Left ventricle myocardium superior (tissue), 1 donor: ENCODE measurements at places on chromosomes 7 and 10. TPM values are rescaled to one million over a fixed set of nuclear protein-coding genes. Genes with fewer than 3 reads are reported as not detected.
A peak's percentile ranks its signal among the peaks of the same experiment; 100 is the strongest.

Gene UNCX
- not detected for total RNA-seq

GRCh38 chr7:100464210-100464660 is at the start of gene SPACDR:
Gene SPACDR (minus strand): TSS chr7:100464260. CDS start chr7:100464025, 235 bp downstream.
- no peak for DNase-seq

DNA sequence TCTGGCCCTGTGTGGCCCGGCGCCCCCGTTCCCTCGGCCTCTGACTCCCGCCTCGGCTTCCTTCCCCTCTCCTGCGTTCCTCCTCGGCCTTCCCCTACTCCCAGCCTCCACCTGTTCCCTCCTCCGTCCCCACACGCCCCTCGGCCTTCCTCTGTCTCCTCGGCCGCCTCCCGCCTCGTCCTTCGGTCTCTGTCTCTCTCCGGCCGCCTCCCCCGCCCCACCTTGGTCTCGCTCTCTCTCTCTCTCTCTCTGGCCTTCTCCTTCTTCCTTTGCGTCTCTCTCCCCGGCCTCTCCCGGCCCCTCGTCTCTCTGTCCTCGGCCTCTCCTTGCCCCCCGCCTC is 588 bp downstream of the GET4 start:
- no peak for DNase-seq

DNA sequence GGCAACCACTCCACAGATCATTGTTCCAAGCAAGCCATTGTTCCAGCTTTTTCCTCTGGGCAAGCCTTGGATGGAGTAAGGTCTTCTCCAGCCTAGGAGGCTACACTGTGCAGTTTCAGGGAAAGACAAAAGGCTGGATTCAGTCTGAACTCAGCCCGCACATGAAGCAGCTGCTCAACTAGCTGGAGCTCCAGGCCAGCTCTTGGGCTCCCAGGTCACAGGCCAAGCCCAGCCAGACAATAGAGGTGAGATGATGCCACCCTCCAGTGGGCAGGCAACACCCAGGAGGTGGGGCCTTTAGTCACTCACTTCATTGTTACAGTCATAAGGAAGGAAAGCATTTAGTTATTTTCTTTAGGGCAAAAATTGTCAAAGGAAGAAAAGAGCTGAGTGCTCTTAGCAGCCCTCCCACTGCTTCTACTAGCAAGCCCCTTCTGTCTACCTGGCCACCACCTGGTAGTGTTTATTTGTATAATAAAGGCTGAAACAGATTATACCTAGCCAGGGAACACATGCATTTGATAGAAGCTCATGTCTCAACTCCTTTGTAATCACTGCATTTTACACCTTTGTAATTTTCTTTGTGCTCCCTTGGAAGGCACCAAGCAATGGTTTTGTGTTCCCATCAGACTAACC is 253.4 kb downstream of the WDR11 start:
- no peak for DNase-seq

DNA sequence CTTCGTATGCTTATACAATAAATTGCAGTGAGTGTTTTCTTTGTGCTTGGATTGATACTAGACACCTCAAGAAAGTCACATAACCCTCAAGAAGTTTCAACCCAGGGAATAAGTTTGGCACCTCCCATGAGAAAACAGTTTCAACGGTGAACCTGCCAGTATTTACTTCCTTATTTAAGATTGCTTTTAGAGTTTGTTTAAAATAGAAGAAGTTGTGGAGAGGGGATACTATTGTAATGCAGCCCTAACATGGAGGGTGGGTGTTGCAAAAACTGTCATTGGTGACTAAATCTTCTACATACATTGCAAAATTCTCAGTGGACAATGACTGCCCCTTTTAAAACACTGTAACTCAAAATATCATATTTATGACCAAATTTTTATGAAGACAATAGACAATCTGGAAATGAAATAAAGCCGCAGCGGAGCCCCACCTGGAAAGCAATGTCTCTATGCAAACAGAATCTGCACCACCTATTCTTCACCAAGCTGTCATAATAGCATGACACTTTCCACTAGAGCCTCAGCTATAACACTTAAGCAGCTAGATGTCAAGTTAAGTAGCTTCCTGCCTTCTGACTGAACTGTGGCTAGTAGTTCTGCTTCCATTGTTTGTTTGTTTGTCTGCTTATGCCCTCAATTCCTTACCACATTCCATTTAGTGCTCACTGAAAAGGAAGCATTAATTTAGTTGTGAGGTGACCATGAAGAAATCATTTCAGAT is 98.2 kb downstream of the MDFIC start:
- DNase-seq: no peak

Gene CACNB2
- total RNA-seq: 55.9 TPM

GRCh38 chr7:17651341-17651740 is 289.0 kb downstream of the SNX13 start:
- no peak for DNase-seq

GRCh38 chr10:47354165-47354564 is 6.0 kb downstream of the RBP3 start:
- no peak for DNase-seq

Gene CYP2C19
- total RNA-seq: not detected

DNA sequence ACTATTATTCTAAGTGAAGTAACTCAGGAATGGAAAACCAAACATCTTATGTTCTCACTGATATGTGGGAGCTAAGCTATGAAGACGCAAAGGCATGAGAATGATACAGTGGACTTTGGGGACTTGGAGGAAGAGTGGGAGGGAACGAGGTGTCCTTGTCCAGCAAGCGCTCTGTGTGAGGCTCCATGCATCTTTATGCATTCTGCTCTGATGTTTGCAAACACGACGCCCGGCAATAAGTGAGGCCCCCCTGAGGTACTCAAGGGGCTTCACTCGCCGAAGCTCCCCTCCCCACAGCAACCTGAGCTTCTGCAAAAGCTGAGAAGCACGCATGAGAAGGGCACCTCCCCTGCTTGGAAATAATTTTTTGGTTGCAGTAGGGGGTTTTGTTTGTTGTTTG is 103.3 kb downstream of the LHPP start:
- DNase-seq: no peak

DNA sequence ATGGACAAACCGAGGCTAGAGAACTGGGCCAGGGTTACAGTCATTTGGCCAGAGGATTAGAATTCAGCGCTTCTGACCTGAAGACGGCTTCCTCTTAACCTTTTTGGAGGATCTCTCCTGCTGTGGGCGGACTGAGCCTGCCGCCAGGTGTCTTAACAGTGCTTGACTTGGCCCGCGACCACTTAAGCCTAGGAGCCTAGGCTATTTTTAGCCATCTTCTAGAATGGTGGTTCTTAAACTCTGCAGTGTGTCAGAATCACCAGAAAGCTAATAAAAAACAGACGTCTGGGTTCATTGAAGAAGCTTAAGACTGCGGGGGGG is 722 bp downstream of the MDH2 start:
- peak; percentile 59 for DNase-seq

Gene AKR1B15
- total RNA-seq: not detected

DNA sequence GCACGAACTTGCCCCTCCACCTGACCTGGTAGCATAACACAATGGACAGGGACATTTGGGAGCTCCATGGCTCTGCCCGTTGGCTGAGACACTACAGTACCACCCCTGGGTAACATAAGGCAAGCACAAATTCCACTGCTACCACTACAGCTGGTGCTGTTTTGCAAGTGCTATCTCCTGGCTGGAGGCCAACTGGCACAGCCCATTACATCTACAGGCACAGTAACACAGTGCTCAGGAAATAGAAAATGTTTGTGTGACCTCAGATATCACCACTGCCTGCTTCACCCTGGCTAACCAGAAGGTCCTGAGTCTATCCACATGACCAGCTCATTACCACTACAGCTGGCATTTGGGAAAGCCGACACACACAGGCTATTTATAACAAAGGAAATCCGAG is 631.1 kb upstream of the MBL2 start:
- peak; percentile 89 for DNase-seq

GRCh38 chr7:156777364-156778069 is 115.5 kb downstream of the LMBR1 start:
- no peak for DNase-seq

- DNase-seq: no peak
Measured at GRCh38 chr10:102537367-102537766, 33.6 kb downstream of the SUFU start.

- no peak for DNase-seq
Measured at GRCh38 chr10:12868229-12868628, 133.3 kb downstream of the CCDC3 start.

DNA sequence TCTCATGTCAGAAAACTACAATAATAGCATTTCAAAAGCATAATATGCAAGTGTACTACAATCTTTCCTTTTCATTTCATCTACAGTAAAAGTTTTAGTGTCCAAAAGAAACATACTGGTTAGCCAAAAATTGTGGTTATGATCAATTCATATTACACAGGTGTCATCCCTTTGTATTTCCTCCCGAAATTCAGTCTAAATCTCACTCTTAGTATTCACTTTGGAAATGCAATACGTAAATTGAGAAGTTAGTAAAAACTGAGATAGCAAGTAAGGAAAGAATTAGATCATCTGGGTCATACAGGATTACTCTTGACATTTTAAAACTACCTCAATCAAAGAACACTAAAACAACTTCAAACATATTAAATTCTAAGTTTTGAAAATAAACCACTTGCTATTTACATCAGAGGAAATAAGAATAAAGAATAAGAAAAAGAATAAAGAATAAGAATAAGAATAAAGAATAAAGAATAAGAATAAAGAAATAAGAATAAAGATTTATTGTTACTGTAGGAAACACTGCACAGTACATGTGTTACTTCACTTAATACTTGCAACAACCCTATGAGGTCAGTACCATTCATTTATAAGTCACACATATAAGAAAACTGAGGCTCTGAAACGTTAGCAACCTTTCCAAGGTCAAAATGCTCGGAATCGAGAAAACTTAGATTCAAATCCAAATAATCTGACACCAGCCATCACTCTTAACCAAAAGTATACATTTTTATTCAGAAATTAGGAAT is 10.5 kb downstream of the SNX13 start:
- no peak for DNase-seq

GRCh38 chr10:128280271-128280670 is 154.0 kb upstream of the MKI67 start:
- DNase-seq: no peak

- DNase-seq: no peak
Measured at GRCh38 chr7:80943342-80943741, 24.5 kb upstream of the SEMA3C start.

GRCh38 chr7:44796034-44796503 is 412 bp upstream of the PPIA start:
- DNase-seq: no peak

Gene C1GALT1
- total RNA-seq: 19.4 TPM

DNA sequence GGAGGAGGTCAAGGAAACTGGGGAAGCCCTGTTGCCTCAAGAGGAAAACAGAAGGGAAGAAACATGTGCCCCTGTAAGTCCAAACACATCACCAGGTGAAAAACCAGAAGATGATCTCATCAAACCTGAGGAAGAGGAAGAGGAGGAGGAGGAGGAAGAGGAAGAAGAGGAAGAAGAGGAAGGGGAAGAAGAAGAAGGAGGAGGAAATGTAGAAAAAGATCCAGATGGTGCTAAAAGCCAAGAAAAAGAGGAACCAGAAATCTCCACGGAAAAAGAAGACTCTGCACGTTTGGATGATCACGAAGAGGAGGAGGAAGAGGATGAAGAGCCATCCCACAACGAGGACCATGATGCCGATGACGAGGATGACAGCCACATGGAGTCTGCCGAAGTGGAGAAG is 82.7 kb upstream of the SAMD8 start:
- DNase-seq: no peak

Gene GDI2
- total RNA-seq: 107 TPM

DNA sequence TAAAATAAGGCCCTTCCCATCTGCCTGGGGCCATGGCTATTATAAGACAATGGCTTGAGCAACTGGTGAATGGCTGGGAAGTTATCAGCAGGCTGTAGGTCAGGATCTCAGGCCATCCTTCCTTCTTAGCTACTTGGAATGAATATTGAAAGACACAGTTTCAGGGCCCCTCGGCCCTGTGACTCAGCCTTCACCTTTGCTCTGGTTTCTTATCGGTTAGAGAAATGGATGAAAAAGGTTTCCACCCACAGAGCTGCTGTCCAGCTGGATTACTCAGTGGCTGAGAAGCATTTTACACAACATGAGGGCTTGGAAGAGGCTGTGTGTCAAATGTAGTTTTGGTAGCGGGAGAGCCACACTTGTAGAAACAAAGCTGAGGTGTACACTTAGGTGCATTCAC is 9.4 kb downstream of the ACSL5 start:
- DNase-seq: no peak

DNA sequence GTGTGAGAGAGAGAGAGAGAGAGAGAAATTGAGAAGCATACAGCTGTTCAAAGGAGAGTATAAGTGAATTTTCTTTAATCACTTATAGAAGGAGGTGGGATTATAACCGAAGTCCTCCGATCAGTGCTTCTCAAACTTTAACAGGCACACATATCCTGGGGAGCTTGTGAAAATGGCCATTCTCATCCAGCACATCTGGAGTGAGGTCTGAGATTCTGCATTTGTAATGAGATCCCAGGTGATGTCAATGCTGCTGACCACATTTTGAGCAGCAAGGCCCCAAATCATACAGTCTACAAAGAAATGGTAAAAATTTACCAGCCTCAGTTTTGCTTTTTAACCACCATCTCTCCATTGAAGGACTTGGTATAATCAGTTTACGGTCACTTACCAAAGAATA is 219.0 kb downstream of the PTEN start:
- DNase-seq: no peak

Gene SGCE
- total RNA-seq: 17.4 TPM

DNA sequence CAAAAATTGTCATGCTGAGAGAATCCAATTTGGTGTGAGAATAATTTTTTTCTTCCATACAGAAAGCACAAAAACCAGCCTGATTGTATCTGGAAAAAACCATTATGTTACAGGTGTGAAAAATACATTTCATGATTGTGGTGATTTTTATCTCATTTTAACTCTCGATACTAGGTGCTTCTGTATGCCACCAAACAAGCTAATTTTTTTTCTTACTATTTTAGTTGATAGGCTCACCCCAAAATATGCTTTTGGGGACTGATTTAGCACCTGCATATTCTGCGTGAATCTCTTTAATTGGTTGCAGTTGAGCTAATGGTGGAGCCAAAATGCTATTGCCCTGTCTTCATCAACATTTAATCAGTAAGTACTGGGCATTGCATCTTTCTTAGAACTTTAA is 1.9 kb downstream of the DMTF1 start:
- DNase-seq: no peak

GRCh38 chr10:969473-970150 is 18.6 kb upstream of the GTPBP4 start:
- no peak for DNase-seq

- DNase-seq: no peak
Measured at GRCh38 chr10:59674215-59674836, 35.3 kb downstream of the SLC16A9 start.

DNA sequence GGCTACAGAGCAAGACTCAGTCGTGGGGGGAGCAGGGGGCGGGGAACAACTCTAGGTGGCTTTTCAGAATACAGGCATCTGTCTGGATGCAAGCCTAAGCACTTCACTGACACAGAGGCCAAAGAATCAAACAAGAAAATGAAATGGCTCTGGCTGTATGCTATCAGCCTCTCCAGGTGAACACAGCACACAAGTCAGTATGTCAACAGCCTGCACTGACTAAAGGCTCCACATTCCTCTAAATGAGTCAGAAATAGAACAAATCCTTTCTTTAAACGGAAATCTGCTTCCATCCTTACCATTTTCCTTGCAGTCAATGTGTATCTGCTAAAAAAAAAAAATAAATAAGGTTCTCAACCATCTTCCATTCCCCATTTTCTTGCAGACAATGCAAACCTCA is 88.3 kb downstream of the ARMH3 start:
- DNase-seq: no peak

GRCh38 chr7:68914006-68914405 is 684.3 kb upstream of the AUTS2 start:
- no peak for DNase-seq
